ENCODE measurements at places on chromosomes 3 and 15.

GRCh38 chr3:125460233-125460632 lies 59.8 kb downstream of the SNX4 start:
- DNase-seq, result no peak

DNA sequence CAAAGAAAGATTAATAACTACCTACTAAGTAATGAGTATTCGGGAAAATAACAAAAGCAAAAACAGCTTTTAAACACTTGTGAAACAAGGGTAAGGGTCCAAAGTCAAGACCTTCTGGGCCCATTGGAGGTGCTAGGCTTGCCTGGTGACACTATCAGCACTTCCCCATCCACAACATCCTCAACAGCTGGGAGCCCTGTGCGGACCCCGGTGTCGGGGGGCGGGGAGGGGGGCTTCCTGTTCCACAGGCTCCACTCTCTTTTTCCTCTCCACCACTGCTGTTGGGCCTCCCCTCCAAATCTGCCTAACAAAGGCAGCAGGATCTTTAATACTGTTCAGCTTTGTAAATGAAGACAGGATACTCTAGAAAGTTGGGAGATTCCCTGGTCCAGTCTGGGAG lies 21.6 kb downstream of the NGRN start:
- DNase-seq, result no peak

DNA sequence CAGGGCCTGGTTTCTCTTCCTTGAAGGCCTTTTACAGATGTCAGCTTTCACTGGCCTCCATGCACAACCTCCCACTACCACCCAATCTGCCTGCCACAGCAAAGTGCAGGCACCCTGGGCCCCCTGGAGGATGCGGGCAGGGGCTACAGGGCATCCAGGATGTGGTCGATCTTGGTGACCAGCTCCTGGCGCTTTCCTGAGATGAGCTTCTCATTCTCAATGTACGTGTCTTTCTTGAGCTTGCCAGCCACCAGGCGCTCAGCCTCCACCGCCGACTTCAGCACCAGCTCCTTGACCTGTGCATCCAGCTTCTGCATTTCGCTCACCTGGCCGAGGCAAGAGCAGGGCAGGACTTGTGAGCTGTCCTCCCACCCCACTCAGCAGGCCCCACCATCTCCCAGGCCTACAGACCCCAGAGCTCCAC lies 30.3 kb downstream of the RPN1 start:
- DNase-seq, result no peak

DNA sequence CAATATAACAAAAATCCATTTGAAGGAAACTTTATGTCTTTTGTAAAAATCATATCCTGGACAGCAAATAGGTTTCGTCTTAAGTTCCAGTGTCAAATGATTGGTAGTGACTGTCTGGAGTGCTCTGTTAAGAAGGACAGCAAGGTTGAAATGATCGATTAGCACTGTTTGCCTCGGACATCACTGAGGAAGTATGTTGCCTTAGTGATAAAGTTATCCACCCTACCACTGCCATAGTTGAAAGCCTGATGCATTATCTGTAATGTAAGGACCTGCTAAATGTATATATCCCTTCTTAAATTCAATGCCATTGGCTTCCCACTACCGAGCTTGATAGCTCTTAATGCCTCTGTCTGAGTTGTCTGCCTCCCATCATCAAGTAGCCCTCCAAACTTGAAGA lies 70.0 kb downstream of the CFAP20DC start:
- no peak for DNase-seq

DNA sequence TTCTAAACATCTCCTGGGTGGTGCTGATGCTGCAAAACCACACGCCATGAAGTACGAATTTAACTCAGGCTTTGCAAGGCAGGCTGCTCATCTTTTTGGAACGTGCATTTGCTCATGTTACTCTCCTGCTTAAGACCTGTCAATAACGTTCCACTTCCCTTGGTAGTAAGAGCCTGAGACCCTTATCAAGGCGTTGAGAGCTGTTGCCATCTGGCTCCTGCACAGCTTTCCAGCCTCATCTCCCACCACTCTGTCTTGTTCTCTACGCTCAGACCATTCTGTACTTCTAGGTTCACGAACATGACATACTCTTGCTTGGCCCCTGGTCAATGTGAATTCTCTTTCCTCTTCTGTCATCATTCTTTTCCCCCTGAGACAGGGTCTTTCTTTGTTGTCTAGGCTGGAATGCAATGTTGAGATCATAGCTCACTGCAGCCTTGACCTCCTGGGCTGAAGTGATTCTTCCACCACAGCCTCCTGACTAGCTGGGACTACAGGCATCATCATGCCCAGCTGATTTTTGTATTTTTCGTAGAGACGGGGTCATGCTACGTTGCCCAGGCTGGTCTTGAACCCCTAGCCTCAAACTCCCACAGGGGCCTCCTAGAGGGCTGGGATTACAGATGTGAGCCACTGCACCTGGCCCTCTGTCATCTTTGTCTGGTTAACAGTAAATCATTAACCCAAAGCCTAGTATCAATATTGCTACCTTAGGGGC lies 202.8 kb downstream of the CADPS start:
- no peak for DNase-seq

GRCh38 chr3:120425572-120426250 lies 25.1 kb downstream of the FSTL1 start:
- peak; percentile 83 for DNase-seq

Data from GM04504 (cell line).